Endothelial cell of umbilical vein (primary cell): ENCODE measurements at places on chromosomes 6 and 20.

DNA sequence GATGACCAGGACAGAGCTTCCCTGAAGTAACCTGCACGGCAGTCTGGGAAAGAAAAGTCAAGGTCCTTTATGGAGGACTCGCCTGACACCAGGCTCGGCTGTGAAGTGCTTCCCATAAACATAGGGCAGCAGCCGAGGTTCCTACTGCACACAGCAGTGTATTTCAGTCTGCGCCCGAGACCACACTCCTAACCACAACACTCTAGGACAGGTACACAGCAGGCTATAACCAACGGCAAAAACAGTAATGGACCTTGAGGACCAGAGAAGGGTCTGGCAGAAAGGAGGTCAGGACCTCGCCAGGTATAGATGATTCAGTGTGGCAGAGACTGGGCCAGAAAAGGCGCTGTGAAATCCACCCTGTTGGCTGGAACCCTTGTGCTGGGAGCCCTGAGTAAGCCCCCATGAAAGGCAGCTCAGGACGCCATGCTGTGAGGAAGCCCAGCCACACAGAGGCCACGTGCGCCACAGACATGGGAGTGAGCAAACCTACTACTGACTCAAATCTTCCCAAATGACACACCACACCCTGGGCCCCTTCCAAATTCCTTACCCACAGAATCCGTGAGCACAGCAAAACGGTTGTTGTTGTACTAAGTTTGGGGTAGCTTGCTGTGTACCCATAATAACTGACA lies 129.6 kb upstream of the CST7 start:
- no peaks in the 10 kb centered on the region for H3K27me3 ChIP-seq
- H3K36me3 ChIP-seq = no peaks in the 10 kb centered on the region
- DNase-seq = no peak
- no peaks in the 10 kb centered on the region for H3K4me1 ChIP-seq
- no peak overlapping the region for H3K4me3 ChIP-seq

- H3K27me3 ChIP-seq = no peaks in the 10 kb centered on the region
- H3K36me3 ChIP-seq = no peaks in the 10 kb centered on the region
- H3K4me3 ChIP-seq = no peak overlapping the region
- H3K27ac ChIP-seq = no peak overlapping the region
- DNase-seq = no peak
- peaks cover 8% of the 10 kb centered on the region for H3K4me1 ChIP-seq
Measured at GRCh38 chr6:6649824-6650349, 61.4 kb downstream of the LY86 start.

- no peak for DNase-seq
- H3K27ac ChIP-seq = no peak overlapping the region
- no peaks in the 10 kb centered on the region for H3K36me3 ChIP-seq
Measured at GRCh38 chr6:44659726-44660125, 272.2 kb downstream of the CDC5L start.

DNA sequence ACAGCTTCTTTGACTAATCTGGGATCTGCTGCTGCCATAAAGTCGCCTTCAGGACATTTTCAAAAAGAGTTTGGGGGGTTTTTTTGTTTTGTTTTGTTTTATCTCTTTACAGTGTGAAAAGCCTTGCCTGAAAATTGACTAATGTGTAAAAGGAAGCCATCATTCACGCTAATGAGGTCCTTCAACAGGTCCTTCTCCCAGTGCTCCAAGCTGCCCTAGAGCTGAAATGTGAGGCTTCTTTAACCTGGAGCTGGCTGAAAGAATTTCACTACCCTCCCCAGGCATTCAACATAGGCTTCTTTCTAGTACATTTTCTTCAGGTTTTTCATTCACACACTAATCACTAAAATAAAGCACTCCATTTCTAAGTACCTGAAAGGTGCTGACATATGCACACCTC lies 145.1 kb upstream of the PRDM1 start:
- H3K4me1 ChIP-seq = no peaks in the 10 kb centered on the region
- no peak overlapping the region for H3K4me3 ChIP-seq
- H3K27me3 ChIP-seq = no peaks in the 10 kb centered on the region
- H3K36me3 ChIP-seq = no peaks in the 10 kb centered on the region

GRCh38 chr6:169905041-169905807 lies 153.8 kb downstream of the ERMARD start:
- DNase-seq = peak; percentile 99

GRCh38 chr6:89977808-89978748 lies 83.8 kb downstream of the GJA10 start:
- peak; percentile 52 for DNase-seq
- no peaks in the 10 kb centered on the region for H3K36me3 ChIP-seq

DNA sequence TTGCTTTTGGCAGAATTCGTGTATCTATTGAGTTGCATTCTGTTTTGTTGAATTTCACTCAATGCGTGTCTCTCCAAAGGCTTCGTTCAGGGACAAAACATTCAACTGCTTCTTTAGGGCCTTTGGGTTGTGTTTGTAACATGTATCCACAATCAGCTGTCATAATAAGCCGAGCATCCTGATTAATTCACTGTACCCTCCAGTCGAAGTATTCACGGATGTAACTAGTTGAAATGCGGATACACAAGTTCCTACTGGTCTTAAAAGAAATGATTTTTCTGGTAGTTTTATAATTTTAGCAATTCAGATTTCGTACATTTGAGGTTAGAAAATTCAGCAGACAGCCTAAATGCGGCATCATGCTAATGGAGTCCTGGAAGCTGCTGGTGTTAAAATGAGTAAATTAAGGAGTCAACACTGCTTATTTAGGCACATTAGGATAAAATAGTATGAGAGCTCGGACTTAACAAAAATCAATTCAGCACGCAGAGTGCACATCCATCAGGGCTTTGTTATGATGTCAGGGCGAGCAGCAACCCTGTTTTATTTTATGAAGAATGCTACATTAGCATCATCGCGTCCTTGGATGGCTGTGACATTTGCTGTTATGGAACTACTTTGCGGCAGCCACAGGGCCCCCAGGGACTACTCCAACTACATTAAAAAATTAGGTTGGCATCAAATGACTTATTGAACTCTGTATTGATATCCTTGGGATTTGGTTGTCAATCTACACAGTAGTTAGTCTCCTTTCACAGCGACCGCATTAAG lies 489.3 kb upstream of the FLRT3 start:
- no peak overlapping the region for H3K27ac ChIP-seq
- no peaks in the 10 kb centered on the region for H3K4me1 ChIP-seq
- H3K4me3 ChIP-seq = no peak overlapping the region
- no peak for DNase-seq
- H3K36me3 ChIP-seq = no peaks in the 10 kb centered on the region

DNA sequence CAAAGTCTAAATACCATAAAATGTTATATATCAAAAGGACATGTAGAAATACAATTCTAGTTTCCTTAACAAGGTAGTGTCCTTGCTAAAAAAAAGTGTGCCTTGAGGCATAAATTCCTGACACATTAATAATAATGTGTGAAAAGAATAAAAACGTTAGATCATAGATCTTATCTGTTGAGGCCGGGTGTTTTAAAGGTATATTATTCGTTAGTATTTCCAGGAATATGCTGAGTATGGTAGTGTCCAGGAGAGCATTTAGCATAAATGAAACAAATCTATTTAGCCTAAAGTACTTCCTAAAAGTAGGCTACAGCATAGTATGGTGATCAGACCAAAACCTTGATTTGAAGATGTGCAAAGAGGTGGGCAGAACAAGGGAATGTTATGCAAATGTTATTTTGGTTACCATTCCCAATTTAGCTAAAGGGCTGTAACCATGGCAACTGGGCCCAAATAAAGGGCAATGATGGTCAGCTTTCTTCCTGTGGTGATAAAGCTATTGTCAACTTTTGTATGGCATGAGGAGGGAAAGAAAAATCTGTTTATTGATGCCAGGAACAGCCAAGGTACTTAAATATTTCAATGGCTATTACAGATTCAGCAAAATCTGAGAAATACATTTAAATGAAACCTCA lies 18.9 kb downstream of the MKKS start:
- H3K4me1 ChIP-seq = peaks cover 25% of the 10 kb centered on the region
- peak; percentile 44 for DNase-seq
- H3K4me3 ChIP-seq = no peak overlapping the region
- H3K27me3 ChIP-seq = no peaks in the 10 kb centered on the region
- H3K27ac ChIP-seq = peak overlapping the region; percentile 67
- H3K36me3 ChIP-seq = peaks cover 2% of the 10 kb centered on the region

- H3K36me3 ChIP-seq = no peaks in the 10 kb centered on the region
- no peaks in the 10 kb centered on the region for H3K27me3 ChIP-seq
- H3K4me1 ChIP-seq = no peaks in the 10 kb centered on the region
- H3K27ac ChIP-seq = no peak overlapping the region
- DNase-seq = peak; percentile 45
Measured at GRCh38 chr6:145214570-145214969, 520.8 kb downstream of the EPM2A start.

DNA sequence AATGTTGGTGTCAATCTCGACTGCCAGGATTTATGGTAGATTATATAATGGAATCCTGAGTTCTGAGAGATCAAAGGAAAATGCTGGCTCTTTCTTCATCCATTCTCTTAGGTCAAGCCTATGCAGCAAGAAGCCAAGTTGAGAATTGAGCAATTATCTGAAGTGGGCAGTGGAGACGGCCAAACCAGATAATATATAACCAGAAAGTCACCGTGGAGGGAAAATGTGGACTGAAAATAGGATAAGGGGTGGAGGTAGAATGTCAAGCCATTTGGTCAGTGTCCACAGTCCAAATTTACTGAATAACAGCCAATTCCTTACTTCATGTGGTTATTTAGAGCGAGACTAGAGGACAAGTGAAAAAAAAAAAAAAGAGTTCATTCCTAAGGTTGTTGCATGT lies 107.8 kb upstream of the ESR1 start:
- no peaks in the 10 kb centered on the region for H3K36me3 ChIP-seq
- H3K27me3 ChIP-seq = peaks cover 3% of the 10 kb centered on the region
- no peaks in the 10 kb centered on the region for H3K4me1 ChIP-seq
- no peak overlapping the region for H3K4me3 ChIP-seq
- no peak overlapping the region for H3K27ac ChIP-seq
- no peak for DNase-seq

DNA sequence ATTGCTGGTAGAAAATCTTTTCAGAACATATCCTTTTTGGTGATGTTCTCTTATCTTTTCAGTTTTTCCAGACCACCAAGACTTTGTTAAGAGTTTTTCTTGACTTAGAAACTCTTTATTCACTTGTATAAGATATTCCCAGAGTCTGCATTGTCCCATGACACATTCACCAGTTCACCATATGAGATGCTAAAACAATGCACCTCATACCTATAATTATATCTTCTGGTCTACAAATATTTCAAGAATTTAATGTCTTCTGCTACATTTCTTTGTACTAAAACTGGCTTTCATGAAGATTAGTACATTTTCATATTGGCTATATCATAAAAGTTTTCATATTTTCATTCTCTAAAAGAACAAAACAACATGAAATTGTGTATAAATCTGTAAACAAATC lies 111.3 kb downstream of the ADGRG6 start:
- no peaks in the 10 kb centered on the region for H3K27me3 ChIP-seq
- peaks cover 13% of the 10 kb centered on the region for H3K36me3 ChIP-seq
- H3K4me1 ChIP-seq = peaks cover 87% of the 10 kb centered on the region
- peak overlapping the region; percentile 99 for H3K27ac ChIP-seq

GRCh38 chr6:127186889-127187288 lies 68.4 kb downstream of the RSPO3 start:
- no peaks in the 10 kb centered on the region for H3K4me1 ChIP-seq
- H3K27me3 ChIP-seq = no peaks in the 10 kb centered on the region
- H3K27ac ChIP-seq = no peak overlapping the region
- H3K36me3 ChIP-seq = no peaks in the 10 kb centered on the region

- peaks cover 15% of the 10 kb centered on the region for H3K4me1 ChIP-seq
- no peaks in the 10 kb centered on the region for H3K27me3 ChIP-seq
- DNase-seq = no peak
Measured at GRCh38 chr6:3835785-3836184, 13.4 kb upstream of the FAM50B start.

GRCh38 chr20:46865824-46866223 lies 28.8 kb upstream of the EYA2 start:
- no peak overlapping the region for H3K27ac ChIP-seq
- no peak overlapping the region for H3K4me3 ChIP-seq
- no peak for DNase-seq
- H3K36me3 ChIP-seq = no peaks in the 10 kb centered on the region
- no peaks in the 10 kb centered on the region for H3K4me1 ChIP-seq

DNA sequence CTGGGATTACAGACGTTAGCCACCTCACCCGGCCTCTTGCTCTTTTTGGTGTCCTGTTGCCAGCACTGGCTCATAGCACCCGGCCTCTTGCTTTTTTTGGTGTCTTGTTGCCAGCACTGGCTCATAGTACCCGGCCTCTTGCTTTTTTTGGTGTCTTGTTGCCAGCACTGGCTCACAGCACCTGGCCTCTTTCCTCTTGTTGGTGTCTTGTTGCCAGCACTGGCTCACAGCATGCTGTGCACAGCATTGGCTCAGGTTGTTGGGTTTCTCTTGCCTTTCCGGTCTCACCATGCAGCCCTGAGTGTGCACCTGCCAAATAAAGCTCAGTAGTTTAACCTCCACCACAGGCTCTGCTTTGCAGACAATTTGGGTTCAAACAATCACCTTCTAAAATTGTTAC lies 208.2 kb downstream of the THBS2 start:
- no peaks in the 10 kb centered on the region for H3K36me3 ChIP-seq
- H3K4me3 ChIP-seq = no peak overlapping the region
- no peak for DNase-seq
- H3K27me3 ChIP-seq = no peaks in the 10 kb centered on the region
- no peaks in the 10 kb centered on the region for H3K4me1 ChIP-seq
- no peak overlapping the region for H3K27ac ChIP-seq

DNA sequence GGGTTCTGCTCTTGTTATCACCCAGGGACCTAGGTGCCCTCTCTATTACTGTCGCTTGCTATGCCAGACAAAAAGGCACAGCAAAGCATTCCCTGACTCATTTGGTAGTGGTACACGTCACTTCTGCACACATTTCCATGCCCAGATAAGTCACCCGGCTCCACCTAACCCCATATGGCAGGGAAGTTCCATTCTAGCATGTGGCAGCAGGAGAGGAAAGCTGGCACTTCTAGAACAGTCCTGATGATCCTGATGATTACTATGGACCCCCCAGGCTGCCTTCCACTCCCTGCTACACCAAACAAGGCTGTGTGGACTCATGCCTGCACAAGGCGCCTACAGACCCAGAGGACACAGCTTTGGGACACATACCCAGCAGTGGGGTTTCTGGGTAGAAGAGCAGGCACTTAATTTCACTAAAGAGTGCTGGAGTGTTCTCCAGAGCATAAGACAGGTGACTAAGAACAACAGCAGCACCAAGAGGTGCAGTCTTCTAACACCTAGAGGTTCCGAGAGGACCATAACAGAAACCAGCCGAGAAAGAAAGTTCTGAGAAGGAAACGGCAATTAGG lies 53.5 kb upstream of the NELFCD start:
- no peaks in the 10 kb centered on the region for H3K36me3 ChIP-seq
- H3K27ac ChIP-seq = no peak overlapping the region
- no peak overlapping the region for H3K4me3 ChIP-seq
- no peak for DNase-seq
- peaks cover 7% of the 10 kb centered on the region for H3K27me3 ChIP-seq
